ENCODE measurements at places on chromosomes 4 and X.
A peak's percentile ranks its signal among the peaks of the same experiment; 100 is the strongest.

- DNase-seq: no peak
Observed at GRCh38 chrX:15464704-15465103, 28.4 kb downstream of the PIR start.

GRCh38 chrX:110125446-110126162 is 122.7 kb downstream of the TMEM164 start:
- no peak for DNase-seq

DNA sequence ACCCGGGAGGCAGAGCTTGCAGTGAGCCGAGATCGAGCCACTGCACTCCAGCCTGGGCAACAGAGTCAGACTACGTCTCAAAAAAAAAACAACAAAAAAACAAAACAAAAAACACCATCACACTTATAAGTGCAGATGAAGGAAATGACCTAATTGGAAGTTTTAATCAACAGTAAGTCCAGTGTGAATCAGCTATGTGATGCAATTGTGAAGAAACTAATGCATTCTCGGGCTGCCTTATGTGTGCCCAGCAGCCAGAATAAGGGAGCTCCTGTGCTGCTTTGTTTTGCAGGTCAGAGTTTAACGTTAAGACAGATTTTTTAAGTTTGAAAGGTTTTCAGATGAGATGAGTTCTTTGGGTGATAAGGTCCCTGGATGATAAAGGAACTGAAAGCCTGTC is 10.8 kb downstream of the DAPP1 start:
- no peak for DNase-seq

DNA sequence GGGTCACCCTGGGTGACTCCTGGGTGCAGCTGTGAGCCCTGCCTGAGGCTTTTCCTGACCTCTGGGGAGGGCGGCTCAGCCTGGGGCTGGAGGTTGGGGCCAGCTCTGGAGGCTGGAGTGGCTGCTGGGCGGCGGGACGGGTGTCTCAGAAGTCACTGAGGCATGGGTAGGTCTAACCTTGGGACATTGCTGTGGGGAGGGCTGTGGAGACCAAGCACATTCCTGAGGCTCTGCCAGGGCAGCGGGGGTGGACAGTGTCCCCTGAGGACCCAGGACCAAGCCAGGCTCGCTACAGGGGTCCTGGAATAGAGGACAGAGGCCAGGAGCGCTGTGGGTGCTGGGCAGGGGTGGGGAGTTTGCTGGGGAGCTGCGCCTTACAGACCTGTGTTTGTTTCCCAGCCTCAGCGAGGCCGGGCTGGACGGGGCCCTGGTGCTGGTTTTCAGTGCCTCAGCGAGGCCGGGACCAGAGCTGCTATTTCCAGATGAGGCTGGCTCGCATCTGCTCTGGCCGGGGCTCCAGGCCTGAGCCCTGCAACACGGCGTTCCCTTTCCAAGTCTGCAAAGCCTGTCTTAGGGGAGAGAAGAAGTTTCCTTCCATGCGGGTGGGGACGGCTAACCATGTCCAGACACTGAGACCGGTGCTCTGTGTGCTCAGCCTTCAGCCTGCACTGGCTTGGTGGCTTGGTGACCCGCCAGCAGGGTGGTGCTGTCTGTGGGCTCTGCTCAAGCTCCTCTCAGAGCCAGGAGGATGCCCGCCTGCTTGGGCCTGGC is 3.0 kb upstream of the SLC25A6 start:
- DNase-seq: no peak

- DNase-seq: no peak
Observed at GRCh38 chrX:94854251-94854650, 1180.2 kb downstream of the FAM133A start.

DNA sequence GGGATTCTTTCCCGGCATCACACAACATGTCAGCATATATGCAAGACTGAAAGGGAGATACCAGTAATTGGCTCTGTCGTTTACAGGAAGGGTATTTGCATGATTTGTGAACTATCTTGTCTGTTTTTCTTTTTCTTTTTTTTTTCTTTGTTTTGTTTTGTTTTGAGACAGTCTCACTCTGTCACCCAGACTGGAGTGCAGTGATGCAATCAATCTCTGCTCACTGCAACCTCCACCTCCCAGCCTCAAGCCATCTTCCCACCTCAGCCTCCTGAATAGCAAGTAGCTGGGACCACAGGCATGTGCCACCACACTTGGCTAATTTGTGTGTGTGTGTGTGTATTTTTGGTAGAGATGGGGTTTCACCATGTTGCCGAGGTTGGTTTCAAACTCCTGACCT is 262.7 kb upstream of the F9 start:
- no peak for DNase-seq

DNA sequence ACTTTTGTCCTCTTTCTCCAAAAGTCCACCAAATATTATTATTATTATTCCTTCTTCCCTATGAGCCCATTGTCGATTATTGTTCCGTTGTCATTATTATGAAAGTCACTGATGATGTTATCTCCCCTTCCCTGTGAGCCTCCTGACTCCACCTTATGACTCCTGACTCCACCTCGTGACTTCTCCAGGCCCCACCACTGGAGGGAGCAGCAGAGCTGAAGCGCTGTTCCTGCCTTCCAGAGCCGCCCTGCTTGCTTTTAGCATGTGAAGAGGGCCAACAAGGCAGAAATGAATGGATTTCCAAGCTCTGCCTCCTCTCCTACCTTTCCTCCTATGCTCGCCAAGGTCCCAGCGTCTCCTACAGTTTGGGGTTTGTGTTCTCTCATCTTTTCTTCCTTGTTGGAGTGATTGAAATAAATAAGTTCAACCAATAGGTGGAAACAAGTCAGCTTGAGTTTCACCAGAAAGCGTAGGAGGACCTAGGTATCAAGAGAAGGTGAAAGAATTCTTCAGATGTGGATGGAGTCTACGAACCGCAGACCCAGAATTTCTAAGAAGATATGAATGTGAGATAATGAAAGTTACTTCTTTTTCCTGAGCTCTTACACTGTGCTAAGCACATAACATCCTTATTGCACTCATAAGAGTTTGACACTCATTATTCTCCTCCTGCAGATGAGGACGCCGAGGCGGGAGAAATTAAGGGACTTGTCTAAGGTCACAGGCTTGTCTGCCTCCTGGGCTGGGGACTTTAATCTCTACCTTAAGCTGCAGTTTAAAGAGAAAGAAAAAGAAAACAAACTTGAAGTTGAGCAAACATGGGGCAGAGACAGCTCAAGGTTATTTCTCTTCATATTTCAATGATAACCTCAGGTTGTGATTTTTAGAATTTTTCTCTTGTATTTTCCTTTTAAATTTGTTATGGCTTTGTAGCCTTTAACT is 26.1 kb downstream of the IGSF1 start:
- peak; percentile 62 for DNase-seq

GRCh38 chr4:174714393-174715211 is 114.4 kb downstream of the GLRA3 start:
- peak; percentile 71 for DNase-seq

DNA sequence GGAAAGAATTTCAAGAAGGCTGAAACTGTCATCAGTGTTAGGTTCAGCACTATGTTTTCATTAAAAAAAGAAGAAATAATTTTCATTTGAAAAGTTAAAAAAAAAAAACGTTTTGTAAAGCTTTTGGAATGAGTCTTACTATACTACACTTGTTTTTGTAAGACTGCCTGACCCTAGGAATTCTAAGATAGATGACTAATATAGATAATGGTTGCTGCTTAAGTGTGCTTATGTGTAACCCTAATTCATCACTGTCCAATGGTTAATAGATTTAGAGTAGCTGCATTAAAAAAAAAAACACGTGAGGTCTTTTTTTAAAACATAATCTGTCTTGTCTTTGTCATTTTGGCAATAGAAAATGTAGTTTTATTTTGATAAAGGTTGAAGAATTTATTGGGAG is 323.2 kb downstream of the IL1RAPL1 start:
- DNase-seq: no peak

DNA sequence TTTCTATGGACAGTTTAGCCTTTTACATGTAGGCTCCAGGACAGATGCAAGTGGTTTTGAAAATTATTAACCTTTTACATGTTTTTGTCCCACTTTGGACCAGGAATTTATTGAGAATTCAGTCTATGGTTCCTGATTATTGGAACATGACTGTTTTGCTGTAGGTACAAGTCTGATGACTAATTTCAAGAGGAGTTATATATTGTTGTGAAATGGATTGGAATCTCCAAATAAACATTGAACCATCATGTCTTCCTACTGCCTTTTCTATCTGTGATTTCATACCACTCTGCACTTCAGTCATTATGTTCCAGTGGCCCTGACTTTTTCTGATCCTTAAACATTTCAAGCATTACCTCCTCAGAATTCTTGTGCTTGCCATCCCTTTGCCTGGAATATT is 35.9 kb downstream of the TBC1D19 start:
- DNase-seq: no peak
